Cerebellar cortex (tissue), 1 donor: ENCODE measurements at places on chromosomes 1 and 21.

- DNase-seq, result no peak
Observed at GRCh38 chr1:59225594-59226316, 71.1 kb upstream of the FGGY start.

GRCh38 chr21:26843933-26844257, 1.3 kb downstream of the ADAMTS1 start:
- peak; percentile 34 for DNase-seq

DNA sequence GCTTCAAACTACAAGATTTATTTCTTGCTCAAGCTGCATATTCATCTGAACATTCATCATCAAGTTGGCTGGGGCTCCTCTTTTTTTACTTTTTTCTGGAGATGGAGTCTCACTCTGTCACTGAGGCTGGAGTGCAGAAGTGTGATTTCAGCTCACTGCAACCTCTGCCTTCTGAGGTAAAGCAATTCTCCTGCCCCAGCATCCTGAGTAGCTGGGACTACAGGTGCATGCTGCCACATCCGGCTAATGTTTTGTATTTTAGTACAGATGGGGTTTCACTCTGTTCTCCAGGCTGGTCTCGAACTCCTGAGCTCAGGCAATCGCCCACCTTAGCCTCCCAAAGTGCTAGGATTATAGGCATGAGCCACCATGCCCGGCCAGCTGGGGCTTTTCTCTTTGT, 88.3 kb upstream of the C1orf105 start:
- no peak for DNase-seq

DNA sequence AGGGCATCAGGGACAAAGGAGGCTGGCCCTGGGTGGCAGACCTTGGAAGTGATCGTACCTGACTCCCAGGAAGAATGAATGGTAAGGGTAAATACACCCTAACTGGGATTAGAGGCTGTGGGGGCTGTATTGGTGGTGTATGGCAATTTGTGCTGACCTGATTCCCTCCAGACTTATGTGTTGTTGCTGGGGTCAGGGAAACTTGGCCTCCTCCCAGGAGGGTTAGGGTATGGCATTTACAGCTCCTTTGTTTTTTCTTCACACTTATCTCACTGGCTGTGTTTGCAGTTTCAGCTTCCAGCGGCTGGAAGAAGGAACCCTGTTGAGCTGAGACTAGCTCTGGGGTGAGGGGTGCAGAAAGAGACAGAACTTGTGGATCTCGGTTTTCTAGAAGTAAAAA, 8.2 kb downstream of the VANGL1 start:
- DNase-seq, result no peak

GRCh38 chr1:245155272-245156040, 671 bp downstream of the KIF26B start:
- peak; percentile 61 for DNase-seq

DNA sequence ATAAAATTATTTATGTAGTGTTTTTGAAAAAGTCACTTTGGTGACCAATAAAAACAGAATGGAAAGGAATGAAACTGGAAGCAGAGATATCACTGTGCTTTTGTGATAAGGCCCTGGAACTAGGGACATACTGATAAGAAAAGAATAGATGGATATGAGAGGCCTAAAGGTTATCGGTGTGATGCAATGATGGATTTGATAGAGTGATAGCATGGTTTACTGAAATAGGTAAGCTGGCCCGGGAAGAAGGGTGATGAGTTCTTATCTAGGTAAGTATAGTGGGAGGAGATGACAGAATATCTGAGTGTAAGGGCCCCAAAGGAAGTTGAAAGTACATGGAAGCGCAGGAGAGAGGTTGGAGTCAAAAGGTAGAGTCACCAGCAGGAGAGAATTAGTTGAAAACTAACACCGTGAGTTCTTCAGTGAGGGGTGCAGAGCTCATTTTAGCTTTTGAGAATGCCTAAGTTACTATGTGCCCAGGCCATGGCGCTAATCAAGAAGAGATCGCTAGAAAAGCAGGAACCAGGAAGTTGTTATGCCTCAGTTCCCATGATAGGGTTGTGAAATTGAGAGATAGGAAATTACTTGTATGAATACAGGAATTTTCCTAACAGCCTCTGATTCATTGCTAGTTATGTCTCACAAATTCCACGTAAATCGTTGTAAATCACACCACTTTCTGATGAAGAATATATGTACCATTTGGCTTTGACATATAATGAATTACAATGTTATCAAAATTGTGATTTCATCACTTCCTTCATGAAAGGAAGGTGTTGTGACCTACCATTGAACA, 115.3 kb downstream of the PLA2G4A start:
- no peak for DNase-seq

- DNase-seq, result no peak
Observed at GRCh38 chr1:32377541-32378220, 15.3 kb downstream of the TSSK3 start.

DNA sequence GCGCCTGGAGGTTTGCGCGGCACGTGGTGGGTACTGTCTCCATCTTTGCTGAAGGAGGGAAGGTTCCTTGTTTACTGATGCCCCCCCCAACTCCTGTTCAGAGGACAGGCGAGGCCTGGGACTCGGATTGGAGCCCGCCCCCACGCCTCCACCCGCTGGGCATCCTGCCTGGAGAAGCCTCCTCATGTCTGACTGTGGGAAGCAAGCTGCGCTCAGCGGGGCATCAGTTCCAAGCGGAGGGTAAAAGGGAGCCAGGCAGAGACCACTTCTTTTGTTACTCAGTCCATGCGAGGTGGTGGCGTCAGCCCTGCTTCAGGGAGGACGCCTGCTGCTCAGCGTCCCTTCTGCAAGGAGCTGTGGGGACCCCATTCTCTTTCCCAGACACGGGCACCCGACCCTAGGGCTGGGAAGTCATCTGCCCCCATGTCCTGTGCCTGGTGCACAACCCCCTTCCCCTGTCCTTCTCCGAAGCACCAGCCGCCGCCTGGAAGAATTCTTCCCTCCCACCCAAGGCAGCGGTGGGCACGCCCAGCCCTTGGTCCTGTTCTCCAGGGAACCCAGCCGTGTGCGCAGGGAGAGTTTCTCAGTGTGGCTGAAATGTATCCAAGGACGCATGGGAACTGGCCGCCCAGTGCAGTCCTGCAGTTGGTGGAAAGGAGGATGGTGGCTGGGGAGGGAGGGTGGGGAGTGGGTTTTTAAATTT, 414.0 kb downstream of the CAMTA1 start:
- DNase-seq, result no peak

GRCh38 chr1:89698020-89698560, 65.2 kb downstream of the LRRC8C start:
- no peak for DNase-seq

GRCh38 chr1:233606813-233607212, 7.1 kb upstream of the KCNK1 start:
- no peak for DNase-seq

- no peak for DNase-seq
Observed at GRCh38 chr21:36499578-36500471, 19.9 kb upstream of the CLDN14 start.

DNA sequence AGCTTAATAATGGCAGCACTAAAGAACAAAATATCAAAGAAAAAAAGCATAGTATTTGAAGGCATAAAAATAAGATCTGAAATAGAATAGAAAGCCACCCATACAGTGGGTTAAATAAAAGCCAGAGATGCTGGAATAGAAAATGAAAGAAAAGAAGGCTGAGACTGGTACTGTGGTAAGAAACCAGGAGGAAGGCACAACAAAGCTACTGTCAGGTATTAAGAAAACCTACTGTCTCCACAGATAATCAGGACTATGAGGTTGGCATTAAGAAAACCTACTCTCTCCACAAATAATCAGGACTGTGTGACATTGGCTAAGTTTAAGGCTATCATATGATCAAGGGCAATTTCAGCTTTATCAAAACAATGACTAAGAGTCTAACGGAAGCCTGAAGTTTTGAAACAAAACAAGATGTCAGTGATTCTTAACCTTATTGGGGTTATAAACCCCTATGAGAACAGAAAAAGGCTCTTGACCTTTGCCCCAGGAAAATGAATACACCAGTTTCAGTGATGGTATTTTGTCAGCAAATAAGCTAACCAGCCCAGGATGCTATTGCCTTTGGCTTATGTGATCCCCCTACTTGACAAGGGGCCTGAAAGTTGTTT, 24.4 kb downstream of the MCOLN2 start:
- DNase-seq, result no peak

DNA sequence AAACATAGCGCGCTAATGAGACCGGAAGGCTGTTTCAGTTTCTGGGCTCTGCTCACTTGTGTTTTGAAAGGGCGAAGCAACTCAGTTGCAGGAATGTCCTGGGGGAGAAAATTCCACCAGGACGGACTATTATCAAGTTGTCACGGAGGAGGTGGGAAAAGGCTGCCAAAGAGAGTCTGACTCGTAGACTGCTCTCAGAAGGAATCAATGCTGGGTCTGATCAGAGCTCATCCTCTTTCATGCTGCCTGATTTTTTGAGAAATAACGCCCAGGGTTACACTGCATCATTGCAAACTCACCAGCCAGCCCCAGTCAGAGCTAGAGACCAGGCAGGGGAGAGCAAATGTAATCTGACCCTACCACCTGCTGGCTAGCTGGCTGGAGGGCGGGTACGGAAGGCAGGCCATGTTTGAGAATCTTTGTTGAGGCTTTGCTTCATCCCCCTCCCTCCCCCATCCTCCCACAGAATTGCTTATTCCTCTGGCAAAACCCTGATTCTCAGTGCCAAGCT, 36.4 kb upstream of the BCL9 start:
- no peak for DNase-seq

DNA sequence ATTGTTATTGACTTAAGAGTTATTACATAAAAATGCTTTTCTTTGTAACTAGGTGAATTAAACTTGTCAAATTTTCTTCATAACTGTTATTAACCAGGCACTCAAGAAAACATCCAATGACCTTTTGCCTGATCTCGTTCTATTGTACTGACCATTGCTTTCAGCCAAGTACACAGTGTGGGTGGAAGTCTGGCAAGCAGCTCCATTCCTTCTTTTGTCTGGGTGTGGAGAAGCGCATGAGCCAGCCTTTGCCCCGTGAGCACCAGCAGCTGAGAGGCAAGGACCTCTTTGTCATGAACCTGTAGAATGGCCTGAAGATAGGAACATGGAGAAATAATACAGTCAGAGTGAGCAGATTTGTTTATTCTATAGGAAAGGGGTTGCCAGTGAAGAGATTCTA, 57.5 kb downstream of the IARS2 start:
- DNase-seq, result no peak

DNA sequence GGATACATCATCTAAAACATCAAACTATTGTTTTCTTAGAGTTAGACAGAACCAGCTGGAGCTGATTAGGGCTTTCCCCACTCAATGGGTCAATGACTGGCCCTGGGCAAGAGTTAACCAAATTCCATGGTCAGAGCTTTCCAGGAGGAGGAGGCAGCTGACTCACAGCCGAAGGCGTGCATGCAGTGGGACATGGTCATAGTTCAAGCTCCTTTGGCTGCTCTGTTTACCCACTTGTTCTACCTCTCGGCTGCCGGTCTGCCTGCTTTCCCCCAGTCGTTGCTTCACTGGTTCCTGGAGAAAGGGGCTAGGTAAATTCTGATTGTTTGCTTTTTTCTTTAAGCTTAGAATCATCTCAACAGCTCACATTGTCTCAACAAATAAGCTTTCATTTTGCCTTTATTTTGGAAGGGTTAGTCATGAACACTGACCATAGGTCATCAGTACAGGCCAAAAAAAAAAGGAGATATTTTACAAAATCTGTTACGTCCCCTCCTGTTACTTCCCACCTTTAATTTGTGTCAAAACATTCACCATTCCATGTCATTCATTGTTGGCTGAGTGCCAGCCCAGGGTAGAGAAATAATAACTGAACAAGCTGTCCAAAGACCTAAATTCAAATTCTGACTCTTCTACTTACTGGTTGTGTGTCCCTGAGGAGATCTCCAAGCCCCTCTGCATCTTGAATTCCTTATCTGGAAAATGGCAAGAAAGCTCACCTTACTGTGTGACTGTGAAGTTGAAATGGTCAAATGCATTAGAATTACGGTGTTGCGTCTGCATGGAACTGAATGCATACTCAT, 12.0 kb downstream of the MAB21L3 start:
- DNase-seq, result no peak

- DNase-seq, result peak; percentile 88
Observed at GRCh38 chr1:89987159-89987819, 7.6 kb upstream of the ZNF326 start.

DNA sequence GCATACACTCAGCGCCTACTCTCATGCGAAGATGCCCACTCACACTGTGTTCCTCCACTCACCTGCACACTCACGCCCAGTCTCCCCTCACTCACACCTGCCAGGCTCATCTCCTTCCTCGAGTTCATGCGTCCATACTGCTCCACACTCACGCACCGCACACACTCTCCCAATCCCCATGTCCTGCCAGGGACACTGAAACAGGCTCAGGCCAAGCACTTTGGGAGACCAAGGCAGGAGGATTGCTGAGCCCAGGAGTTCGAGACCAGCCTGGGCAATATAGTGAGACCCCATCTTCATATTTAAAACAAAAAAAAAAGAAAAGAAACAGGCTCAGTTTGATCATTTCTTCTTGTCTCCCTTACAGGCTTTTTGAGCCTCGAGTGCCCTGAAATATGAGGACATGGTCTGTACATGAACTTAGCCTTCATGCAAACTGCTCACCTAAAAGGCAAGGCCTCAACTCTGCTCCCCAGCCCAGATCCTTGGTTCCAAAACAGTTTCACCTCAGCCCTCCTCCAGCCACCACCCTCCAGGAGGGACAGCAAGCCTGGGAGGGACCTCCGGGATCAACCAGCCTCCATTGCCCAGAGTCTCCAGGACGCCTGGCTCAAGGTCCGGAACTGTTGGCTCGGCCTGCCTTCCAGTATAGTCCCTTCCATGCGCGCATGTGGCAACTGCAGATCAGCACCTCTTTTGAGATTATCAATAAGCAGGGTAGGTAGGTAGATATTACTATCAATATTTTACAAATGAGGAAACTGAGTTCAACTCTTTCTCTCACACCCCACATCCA, 2.4 kb upstream of the PTAFR start:
- no peak for DNase-seq

GRCh38 chr1:51421964-51422363, 91.6 kb upstream of the TTC39A start:
- peak; percentile 96 for DNase-seq

GRCh38 chr1:208431721-208432120, 187.5 kb upstream of the PLXNA2 start:
- DNase-seq, result no peak

DNA sequence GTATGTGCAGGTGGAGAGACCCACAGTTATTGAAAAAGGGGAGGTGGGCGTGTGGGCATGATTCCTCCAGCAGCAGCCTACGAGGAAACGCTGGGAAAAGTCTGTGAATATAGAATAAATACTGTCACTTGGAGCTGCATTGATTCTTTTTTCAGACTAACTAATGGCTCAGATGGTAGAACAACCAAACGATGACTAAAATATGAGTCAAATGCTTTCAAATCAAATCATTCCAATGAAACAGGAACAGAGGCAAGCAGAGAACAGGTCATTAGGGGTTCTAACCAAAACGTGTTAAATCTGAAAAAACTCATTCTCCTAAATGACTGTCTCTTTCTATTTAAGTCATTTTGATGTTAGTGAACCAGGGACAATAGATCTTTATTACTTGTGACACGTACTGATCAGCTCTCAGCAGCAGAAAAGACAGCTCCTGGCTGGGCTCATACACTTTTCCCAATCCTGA, 35.1 kb upstream of the SEC16B start:
- no peak for DNase-seq

DNA sequence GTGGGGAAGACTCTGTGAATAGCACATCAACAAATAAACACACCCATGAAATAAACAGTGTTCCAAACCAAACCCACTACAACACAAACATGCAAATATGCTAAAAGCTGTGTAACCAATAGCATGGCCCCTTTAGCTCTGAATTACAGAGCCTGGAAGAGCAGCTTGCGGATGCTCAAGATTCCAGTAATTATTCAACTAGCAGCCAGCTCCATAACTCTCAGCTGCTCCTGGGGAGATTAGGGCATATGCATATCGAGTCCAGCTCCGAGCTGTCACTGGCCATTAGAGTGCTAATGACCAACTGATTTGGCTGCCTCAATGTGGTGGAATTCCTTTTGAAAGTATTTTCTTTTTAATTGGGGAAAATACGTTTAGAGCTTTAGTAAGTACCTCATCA, 207.1 kb downstream of the HHAT start:
- DNase-seq, result peak; percentile 43
